ENCODE measurements at places on chromosomes 11 and 22.

DNA sequence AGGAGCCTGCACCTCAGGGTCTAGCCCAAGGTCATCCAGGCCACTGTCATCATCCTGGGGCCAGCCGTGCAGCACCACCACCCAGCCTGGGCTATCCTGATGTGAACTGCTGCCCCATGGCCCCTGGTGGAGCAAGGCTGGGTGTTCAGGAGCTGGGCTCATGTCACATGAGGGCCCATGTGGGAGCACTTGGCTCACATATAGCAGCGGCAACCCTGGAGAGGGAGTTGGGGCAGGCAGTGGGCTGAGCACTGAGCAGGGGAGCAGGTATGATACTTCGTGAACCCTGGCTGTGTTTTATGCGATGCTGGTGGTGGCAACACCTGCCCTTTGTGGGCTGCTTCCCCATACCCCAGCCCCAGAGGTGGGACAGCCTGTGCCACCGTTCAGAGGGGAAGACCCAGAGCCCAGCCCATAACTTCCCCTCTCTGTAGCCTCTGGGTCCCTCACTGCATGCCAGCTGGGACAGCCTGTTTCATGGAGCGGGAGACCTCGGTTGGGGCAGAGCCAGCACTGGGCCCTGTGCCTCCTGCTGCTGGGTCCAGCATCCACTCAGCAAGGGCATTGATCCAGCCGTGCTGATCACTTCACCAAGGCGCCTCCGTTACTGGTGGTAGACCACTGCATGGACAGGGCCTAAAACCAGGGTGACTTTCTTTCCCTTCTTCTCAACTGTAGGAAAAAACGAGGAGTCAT lies 62.5 kb upstream of the SUSD2 start:
- DNase-seq = no peak

- no peak for DNase-seq
Measured at GRCh38 chr22:44892243-44892642, 117.6 kb downstream of the PHF21B start.

GRCh38 chr22:17976121-17976520 lies 48.2 kb downstream of the MICAL3 start:
- no peak for DNase-seq

DNA sequence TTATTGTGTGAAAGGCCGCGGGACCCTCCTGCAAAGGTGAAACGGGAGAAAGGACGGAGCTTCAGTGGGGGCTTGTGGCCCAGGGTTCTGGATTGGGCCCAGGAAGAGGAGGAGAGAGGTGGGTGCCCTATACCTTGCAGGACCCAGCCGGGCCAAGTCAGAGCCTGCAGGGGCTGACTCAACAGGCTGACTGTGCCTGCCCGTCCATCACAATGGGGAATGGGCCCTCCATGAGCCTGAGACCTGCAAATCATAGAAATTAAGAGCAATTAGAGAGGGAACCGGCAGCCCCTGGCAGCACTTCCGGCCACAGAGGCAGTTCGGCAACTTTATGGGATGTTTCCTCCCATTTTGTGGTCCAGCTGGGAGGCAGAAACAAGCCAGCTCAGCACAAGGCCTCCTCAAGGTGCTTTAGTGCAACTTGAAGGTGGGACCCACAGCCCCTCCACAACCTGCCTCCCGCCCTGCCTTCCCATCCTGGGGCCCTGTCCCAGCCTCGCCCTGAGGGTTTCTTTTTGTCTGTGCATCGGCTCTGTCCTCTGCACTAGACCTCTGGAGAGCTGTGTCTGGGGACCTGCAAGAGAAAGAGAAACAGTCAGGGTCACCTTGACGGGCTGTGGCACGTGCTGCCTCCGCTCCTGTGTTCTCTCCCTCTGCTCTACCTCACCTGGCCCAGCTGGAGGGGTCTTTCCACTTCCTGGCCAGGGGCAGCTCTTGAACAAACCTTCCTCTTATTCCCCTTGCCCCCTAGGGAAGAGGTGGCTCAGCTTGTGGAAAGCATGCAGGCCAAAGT lies 19.1 kb upstream of the NECTIN1 start:
- DNase-seq = no peak

DNA sequence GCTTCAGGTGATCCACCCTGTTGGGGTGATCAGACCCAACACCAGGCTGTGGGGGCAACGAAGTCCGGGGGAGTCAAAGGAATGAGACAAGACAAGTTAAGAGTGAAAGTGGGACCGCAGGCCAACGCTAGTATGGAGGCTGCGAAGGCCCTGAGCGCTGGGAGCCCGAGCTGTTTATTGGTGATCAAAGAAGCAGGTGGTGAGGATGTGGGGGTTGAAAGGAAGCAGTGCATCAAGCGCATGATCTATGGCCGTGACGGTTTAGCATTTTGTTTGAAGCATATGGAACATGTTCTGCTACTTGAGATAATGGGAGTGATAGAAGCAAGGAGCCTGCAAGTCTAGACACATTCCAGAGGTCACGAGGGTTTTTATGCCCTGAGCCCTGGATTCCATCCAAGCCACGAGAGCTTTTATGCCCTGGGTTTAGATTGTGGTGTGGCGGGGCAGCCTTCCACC lies 49.5 kb downstream of the MCHR1 start:
- DNase-seq = peak; percentile 52

- no peak for DNase-seq
Measured at GRCh38 chr11:11512502-11512901, 109.3 kb downstream of the GALNT18 start.

GRCh38 chr11:75068993-75069392 lies 27.7 kb downstream of the OR2AT4 start:
- no peak for DNase-seq

DNA sequence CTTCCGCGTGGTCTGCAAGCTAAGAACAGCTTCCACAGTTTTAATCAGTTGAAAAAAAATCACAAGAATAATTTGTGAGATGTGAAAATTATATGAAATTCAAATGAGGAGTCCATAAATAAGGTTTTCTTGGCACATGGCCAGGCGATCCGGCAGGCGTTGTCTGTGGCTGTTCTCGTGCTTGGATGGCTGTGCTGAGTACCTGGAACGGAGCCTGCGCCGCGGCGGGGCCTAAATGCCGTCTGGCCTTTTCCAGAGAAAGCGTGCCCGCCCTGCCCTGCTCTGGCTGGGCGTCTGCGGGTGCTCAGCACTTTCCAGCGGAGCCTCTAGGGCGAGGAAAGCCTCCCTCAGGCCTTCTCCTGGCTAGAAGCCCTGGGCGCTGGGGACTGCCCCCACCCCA lies 41.8 kb downstream of the OSBPL5 start:
- DNase-seq = no peak

- DNase-seq = no peak
Measured at GRCh38 chr22:49290711-49291110, 537.0 kb downstream of the BRD1 start.

GRCh38 chr22:17957693-17958092 lies 66.7 kb downstream of the MICAL3 start:
- DNase-seq = no peak

DNA sequence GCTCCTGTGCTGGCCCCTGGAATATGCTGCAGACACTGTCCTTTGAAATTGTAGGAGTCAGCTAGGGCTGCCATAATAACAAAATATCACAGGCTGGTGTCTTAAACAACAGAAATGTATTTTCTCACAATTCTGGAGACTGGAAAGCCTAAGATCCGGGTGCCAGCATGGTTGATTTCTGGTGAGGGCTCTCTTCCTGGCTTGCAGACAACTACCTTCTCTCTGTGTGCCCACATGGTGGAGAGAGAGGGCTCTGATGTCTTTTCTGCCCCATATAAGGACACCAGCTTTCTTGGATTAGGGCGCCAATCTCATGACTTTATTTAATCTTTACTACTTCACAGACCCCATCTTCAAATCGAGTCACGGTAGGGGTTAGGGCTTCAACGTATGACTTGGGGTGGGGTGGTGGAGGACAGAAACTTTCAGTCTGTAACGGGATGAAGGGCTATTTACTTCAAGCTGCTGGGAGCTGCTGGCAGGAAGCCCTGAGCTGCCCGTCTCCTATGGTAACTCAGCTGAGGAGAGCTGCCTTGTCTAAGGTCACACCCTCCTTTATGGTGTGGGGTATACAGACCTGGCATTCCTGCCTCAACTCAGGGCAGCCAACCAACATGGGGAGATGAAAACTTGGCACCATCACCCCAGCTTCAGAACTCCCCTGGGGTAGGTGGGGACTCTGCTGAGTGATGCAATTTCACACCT lies 142.9 kb upstream of the ZBED5 start:
- DNase-seq = no peak

DNA sequence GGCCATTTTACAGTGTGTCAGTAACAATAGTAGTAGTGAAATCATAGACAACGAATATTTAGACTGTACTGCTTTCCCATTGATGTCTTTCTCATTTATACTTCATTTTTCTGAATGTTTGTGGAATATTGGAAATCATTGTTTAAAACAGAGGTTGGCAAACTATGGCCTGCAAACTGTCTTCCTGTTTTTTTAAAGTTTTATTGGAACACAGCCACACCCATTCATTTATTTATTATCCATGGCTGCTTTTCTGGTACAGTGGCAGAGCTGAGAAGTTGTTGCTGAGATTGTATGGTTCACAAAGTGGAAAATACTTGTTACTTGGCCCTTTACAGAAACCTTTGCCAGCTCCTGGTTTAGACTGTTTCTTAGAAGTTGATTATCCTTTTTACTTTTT lies 13.7 kb downstream of the FAR1 start:
- DNase-seq = no peak

- no peak for DNase-seq
Measured at GRCh38 chr11:72899238-72899637, 85.0 kb downstream of the ATG16L2 start.

DNA sequence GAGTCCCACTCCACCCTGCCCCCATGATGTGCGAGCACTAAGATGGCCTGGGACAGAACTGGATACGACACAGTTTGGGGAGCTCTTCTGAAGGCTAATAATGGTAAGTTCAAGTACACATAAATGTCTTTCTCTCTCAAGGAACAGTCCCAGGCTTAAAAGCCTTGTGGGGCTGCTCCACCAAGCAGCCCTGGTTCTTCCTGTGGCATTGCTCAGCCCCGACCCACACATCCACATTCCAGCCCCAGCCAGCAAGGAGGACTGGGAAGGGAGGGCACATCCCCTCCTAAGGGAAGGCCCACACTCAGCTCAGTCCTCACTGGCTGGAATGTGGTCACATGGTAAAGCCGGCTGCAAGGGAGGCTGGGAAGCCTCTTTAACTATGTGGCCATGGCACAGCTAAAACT lies 13.3 kb upstream of the MB start:
- DNase-seq = no peak

- no peak for DNase-seq
Measured at GRCh38 chr11:130711193-130711592, 205.1 kb downstream of the SNX19 start.

- DNase-seq = peak; percentile 74
Measured at GRCh38 chr22:24175160-24175808, 6.0 kb upstream of the SUSD2 start.

DNA sequence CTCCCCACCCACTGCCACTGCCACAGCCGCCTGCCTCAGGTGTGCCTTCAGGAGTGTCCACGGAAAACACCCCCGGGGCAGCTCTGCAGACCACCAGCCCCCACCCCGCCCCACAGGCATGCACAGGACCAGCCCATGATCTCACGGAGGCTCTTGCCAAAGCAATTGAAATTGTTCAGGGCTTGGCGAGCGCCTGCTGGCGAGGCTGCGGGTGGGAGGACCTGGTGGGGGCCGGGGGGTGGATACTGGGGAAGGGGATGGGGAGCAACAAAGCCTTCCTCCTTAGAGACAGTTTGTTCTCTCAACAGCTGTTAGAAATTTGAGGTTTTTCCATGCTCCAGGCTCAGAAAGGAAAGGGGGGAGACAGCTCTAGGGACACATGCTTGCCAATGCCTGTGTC lies 274.7 kb downstream of the MN1 start:
- DNase-seq = no peak

- DNase-seq = no peak
Measured at GRCh38 chr11:22674470-22675439, 8.3 kb downstream of the GAS2 start.

GRCh38 chr11:133801356-133801755 lies 44.0 kb downstream of the SPATA19 start:
- no peak for DNase-seq

DNA sequence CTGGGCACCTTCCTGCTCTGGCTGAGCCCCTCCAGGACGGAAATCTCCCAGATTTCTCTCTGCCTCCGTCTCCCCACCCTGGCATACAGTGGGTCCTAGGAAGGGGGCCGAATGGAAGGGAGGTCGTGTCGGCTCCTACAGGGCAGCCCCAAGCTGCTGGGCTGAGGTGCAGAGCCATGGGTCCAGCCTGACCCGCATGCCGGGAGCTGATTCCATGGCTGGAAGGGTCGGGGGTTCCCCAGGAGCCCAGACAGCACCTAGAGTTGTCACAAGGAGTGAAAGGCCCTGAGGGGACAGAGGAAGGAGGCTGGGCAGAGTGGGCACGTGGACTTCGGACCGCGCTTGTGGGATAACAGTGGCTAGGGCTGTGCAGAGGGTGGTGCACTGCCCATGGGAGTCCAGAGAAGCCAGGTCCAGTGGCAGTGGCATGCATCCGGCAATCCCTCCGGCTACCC lies 16.5 kb downstream of the CCND1 start:
- no peak for DNase-seq

GRCh38 chr11:44446996-44447771 lies 118.3 kb upstream of the CD82 start:
- no peak for DNase-seq

GRCh38 chr11:111793863-111794262 lies 27.7 kb upstream of the PPP2R1B start:
- no peak for DNase-seq

GRCh38 chr11:111230122-111230465 lies 15.4 kb upstream of the POU2AF2 start:
- no peak for DNase-seq

DNA sequence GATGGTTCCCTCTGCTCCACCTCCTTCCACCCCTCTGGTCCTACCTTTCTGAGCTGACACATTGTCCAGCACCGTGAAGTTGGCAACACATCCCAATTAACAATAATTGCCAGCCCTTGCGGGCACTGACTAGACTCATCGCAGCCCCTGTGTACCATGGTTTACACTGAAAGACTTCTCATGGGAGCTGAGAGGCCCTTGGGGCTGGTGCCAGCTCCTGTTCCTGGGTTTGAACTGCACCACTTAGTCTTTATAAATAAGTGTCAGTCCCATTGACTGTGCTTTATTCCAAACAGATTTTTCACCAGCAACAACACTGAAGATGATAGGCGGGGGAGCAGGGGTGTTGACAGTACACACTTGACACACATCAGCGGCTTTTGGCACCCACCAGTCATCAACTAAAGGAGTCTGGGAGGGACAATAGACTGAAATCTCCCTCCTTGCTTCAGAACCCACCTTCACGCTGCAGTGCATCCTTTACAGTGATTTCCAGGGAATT lies 447.3 kb downstream of the NTM start:
- DNase-seq = no peak

DNA sequence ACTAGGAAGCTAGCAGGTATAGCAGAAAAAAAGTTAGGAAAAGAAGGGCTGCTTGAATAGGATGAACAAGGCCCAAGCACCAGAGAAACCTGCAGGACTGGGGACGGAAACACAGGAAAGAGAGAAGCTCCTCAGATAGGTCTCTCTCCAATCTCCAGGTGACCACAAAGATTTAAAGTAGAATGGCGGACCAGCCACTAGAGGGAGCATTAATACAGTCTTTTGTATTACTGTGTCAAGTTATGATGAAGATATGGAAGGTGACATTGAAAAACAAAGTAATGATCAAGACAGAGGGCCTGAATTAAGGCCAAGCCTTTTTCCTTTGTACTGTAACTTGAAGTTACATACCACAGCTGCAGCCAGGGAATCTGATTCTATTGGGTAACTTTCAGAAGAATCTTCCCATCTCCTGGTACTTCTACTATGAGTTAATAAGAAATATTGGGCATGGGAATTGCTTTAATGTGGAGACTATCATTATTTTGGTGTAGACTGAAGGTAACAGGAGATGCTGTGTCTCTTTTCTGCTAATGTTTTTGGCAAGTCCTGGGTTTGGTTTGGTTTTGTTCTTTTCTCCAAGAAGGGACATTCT lies 33.8 kb downstream of the OR2AG2 start:
- DNase-seq = peak; percentile 62

- DNase-seq = no peak
Measured at GRCh38 chr11:40032331-40032730, 1427.1 kb downstream of the LRRC4C start.
